Activated T-cell treated with anti-CD3 and anti-CD28 coated beads, Interleukin-2, amount 50 U/mL, for 72 hours (primary cell): ENCODE measurements at places on chromosomes 5 and 9. TPM values are rescaled to one million over a fixed set of nuclear protein-coding genes. Genes with fewer than 3 reads are reported as not detected.

GRCh38 chr5:1366514-1366913, 21.6 kb upstream of the CLPTM1L start:
- DNase-seq: no peak

DNA sequence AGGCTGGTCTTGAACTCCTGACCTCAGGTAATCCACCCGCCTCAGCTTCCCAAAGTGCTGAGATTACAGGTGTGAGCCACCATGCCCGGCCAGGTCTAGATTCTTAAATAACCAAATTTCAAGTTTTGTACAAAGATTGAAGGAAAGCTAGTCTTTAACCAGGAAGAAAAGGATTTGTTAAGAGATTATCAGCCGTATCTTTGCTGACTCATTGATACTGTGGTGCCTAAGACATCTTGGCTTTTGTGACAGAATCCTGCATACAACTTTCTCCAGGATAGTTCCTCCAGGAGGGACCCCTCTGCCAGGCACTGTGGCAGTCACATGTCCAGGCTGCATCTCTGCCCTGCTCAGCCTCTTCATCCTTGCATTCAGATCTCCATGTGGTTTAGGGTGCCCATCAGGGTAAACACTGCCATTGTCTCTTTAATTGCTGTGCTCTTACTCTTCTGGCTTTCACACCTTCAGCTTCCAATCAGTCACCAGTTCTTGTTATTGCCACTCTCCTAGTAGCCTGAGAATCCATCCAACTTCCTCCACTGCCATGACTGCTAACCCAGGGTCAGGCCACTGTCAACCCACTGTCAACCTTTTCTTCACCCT, 10.0 kb downstream of the MAP3K1 start:
- no peak for DNase-seq

DNA sequence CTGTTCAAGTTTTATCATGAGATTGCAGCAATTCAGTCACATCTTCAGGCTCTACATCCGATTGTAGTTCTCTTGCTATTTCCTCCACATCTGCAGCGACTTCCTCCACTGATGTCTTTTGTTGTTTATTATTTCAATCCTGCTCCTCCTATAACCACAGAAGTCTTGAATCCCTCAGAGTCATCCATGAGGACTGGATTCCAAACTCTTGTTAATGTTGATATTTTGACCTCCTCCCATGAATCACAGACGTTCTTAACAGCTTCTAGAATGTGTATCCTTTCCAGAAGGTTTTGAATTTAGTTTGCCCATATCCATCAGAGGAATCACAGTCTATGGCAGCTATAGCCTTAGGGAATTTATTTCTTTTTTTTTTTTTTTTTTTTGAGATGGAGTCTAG, 3.6 kb downstream of the FBXO38 start:
- DNase-seq: no peak

DNA sequence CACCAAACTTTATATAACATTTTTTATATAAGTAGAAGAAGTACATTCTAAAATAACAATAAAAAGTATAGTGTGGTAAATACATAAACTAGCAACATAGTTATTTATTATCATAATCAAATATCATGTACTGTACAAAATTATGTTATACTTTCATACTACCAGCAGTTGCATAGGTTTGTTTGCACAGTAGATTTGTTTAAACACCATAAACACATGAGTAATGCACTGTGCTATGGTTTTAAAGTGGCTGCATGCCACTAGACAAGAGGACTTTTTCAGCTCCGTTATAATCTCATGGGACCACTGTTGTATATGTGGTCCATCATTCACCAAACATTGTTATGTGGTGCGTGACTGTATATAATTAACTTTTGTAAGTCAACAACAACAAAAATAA, 137.6 kb downstream of the DRD1 start:
- no peak for DNase-seq

- DNase-seq: no peak
Measured at GRCh38 chr9:36396985-36397384, 3.1 kb downstream of the RNF38 start.

DNA sequence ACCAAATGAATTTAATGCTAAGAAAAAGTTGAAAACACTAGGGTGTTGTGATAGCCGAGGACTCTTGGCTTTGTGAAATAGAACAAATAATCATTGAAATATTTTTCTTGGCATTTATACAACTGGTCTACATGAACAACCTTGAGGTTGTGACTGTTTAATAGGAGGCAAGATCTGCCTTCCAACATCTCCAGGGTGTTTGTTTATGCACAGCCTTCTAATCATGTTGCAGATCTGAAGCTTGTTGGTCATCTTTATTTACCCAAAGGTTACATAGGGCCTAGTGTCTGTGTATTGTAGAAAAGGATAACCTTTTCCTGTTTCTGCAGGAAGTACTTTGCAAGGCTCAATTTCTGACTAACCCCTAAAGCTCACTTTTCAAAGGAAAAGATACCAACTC, 65.2 kb upstream of the RANBP3L start:
- no peak for DNase-seq

- DNase-seq: no peak
Measured at GRCh38 chr9:87725356-87725899, 491 bp upstream of the CTSL start.

DNA sequence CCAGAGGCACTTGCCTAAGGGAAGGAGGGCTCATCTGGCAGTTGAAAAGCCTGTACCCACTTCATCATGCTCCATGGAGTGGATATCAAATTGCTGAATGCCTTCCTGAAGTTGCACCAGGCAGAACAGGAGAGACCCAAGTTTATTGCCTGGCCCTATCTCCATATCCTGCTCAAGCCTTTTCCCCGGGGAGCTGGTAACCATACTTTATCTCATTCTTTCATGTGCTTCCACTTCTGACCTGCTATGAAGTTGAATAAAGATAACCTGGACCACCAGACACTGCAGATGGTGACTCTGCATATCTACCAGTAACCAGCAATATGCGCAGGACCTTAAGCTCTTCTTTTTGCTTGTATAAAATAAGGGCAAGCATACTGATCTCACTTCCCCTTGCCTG, 1397.5 kb upstream of the CDH6 start:
- no peak for DNase-seq

The DCTN3 gene
- total RNA-seq: 79.2 TPM

The PDCD1LG2 gene
- 1.3 TPM for total RNA-seq

The MVB12B gene
- 17.1 TPM for total RNA-seq

The PDE6A gene
- not detected for total RNA-seq

The PPIC gene
- not detected for total RNA-seq
